ENCODE measurements at places on chromosomes 3 and 15.

- no peak for DNase-seq
Observed at GRCh38 chr3:147813256-147813655, 404.1 kb downstream of the ZIC1 start.

DNA sequence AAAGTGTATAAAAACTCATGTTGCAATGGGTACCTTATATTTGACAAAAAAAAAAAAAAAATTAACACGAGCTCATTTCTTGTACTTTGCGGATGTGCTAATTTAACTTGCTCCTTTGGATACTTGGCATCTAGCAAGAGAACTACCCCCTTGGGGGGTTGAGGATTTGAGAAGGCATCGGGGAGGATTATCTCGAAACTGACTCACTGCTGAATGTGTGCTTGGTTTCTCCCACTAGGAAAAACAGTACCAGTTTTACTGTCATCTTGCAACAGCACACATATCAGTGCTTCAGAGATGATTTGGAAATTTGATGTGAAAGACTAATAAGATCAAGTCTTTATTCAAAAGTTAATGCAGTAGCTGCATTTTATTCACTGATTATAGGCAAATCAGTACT lies 891 bp downstream of the EXOG start:
- DNase-seq, result no peak

- DNase-seq, result no peak
Observed at GRCh38 chr3:112011376-112011940, 12.7 kb downstream of the TAGLN3 start.

- no peak for DNase-seq
Observed at GRCh38 chr15:40388941-40389823, 6.7 kb downstream of the KNSTRN start.

GRCh38 chr3:135970506-135971116 lies 5.1 kb downstream of the PPP2R3A start:
- no peak for DNase-seq

DNA sequence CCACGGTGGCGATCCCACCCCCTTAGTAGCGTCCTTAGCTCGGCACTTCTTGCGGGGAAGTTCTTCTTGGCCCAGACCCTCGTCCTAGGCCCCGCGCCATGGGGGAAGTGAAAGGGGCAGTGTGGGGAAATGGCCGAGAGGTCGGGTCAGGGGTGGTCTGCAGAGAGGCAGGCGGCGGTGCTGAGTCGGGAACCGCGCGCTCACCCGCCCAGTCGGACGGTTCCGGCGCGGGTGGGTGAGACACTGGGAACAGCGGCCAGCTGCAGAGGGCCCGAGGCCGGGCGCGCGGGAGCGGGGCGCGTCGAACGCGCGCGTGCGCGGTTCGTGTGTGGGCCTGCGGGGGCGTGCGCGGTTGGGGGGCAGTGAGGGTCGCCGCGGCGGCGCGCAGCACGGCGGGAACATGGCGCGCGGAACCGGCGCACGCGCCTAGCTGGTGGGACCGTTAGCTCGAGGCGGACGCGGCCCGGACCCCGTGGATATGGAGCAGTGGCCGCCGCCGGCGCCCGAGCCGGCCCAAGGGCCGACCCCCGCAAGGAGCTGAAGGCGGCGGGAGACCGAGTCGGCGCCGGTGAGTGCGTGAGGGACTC lies 246.9 kb downstream of the GOLGA6L6 start:
- no peak for DNase-seq

GRCh38 chr3:8500319-8500988 lies 1.2 kb upstream of the LMCD1 start:
- DNase-seq, result no peak

DNA sequence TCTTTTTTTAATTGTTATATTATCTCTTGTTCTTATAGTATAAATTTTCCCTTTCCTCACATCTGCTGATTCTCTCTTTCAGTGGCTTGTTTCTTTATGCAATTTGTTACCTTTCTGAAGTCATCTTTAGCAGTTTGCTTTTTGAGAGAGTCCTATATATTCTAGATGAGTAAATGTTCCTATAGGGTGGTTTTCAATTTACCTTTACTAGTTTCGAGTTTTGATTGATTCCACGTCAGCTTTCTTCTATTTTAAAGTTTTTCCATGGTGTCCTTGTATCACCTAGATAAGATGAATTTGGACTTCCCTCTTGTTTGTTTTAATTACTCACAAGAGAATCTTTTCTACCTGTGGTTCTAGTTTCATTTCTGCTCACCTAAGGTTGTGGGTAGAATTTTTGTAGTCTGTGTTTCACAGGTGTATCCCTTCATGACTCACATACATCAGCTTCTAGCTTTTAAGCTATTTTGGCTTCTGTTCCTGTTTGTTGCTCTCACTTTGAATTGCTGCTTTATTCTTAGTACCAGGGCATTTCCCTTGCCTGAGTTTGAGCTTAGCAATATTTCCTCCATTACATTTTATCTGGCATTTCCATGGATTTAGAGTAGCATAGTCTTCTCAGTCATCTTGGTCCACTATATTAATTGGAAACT lies 6.4 kb downstream of the TEX9 start:
- no peak for DNase-seq

- no peak for DNase-seq
Observed at GRCh38 chr3:67723863-67724262, 69.5 kb upstream of the SUCLG2 start.

DNA sequence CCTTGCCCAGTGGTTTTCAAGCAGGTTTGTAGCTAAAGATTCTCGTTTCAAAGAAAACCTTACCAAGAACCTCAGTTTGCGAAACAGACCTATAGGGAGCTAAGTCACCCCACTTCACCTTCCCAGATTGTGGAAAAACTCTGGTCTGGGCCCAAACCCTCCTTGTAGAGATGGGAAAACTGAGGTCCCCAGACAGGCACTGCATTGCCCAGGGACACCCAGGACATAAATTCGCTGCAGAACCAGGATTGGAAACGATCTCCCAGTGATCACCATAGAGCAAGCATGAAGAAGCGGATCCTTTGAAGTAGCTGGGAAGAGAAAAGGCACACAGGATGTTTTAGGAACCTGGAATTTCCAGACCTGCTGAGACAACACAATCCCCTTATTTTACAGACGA lies 85.6 kb upstream of the PIAS1 start:
- no peak for DNase-seq

GRCh38 chr15:88201207-88201606 lies 55.3 kb downstream of the NTRK3 start:
- DNase-seq, result no peak

- DNase-seq, result no peak
Observed at GRCh38 chr3:73446467-73447110, 178.2 kb downstream of the PDZRN3 start.

DNA sequence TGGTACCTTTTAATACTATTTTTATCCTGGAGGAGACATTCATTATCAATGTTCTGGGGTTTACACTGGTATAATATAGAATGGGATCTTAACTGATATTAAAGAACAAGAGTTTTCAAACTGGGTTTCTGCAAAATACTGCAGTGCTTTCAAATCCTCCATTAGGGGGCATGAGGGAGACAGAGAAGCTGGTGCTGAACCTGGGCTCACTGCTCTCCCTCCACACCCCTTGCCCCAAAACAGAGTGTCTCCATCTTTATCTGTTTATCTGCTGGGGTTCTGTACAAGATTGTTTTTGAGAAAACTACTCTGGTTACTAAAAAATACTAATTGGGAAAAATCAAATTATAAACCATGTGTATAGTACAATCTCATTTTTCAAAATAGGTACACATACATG lies 41.7 kb downstream of the CADPS start:
- DNase-seq, result no peak

DNA sequence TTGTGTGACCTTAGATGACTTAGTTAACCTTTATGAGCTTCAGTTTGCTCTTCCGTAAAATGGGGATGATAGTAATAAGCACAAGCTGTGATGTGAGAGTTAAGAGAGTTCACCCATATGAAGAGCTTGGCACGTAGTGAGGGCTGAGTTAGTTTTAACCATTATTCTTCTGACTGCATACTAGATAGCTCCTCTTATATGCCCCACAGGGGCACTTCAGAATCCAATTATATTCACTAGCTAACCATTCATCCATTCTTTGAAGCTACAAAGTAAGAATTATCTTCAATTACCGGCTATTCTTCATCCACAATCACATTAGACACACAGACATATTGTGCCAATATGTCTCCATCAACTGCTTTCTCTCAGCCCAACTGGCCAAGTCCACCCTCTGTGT lies 159.0 kb upstream of the STT3B start:
- DNase-seq, result peak; percentile 54

DNA sequence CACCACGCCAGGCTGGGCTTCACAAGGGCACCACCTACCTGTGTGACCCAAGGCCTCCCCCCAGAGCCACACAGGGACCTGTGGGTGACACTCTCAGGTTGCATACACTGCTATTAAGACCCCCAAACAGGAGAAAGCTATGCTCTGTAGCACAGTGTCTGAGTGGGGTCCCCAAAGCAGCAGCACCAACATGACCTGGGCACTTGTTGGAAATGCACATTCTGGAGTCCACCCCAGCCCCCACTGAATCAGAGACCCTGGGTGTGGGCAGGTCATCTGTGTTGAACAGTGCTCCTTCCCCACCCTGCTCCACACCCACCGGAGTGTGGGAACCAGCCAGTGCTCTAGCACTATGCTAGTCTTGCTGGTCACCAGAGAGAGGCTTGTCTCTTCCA lies 76.1 kb downstream of the ADAMTS17 start:
- no peak for DNase-seq

DNA sequence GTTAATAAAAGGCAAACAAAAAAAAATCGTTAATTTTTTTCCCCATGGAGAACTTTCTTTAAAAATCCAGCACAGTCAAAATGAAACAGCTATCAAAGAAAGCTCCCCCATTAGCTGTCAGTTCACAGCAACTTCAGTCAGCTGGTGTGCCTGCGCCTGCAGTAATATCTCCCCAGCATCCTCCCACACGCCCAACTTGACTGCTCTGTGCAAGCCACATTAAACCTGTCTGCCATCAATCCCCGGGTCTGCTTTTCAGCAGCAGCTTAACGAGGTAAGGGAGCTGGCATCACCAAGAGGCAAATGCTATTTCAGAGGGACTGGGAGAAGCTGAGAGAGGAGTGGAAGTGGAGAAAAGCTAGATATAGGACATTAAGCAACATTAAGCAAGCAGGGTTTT lies 337.5 kb downstream of the GAP43 start:
- DNase-seq, result no peak

DNA sequence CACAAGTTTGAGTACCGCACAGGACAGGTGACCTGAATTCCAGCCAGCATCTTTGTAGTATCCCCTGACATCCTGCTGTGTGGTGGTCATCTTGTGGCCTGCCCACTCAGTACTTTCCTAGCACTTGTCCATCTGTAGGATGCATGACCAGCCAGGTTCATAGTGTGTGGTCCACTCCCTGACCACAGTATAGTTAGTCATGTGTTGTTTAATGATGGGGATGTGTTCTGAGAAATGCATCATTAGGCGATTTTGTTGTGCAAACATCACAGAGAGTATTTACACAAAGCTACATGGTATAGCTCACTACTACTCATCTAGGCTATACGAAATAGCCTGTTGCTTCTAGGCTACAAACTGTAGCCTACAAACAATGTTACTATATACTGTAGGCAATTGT lies 16.9 kb upstream of the RBPMS2 start:
- no peak for DNase-seq

- DNase-seq, result no peak
Observed at GRCh38 chr15:91380114-91380513, 280.1 kb downstream of the SV2B start.

GRCh38 chr3:61848885-61849284 lies 287.5 kb downstream of the PTPRG start:
- DNase-seq, result no peak

GRCh38 chr3:69750549-69750948 lies 11.3 kb downstream of the MITF start:
- no peak for DNase-seq

- no peak for DNase-seq
Observed at GRCh38 chr15:66212563-66212921, 41.0 kb downstream of the MEGF11 start.

- DNase-seq, result no peak
Observed at GRCh38 chr3:15982667-15983196, 185.0 kb upstream of the ANKRD28 start.

GRCh38 chr3:134362670-134363380 lies 11.4 kb downstream of the AMOTL2 start:
- no peak for DNase-seq

DNA sequence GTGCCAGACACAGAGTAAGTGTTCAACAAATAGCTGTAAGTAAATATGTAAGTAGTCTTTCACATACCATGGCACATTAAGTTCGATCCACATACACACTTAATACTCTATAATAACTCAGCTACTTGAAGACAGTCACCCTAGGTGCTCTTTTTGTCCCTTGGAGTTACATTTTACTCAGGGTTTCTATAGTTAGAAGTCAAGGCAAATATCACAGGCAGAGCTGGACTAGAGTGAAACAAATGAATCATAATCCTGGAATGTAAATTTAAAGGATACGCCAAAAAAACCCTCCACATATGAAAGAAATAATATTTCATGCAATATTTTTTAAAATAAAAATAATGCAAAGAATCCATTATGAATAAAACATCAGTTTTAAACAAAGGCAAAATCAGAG lies 461.8 kb downstream of the MAGI1 start:
- DNase-seq, result no peak

GRCh38 chr15:58526647-58527192 lies 94.9 kb downstream of the LIPC start:
- no peak for DNase-seq

GRCh38 chr3:127216415-127217261 lies 23.7 kb downstream of the PRR23E start:
- no peak for DNase-seq

- no peak for DNase-seq
Observed at GRCh38 chr3:36303286-36303685, 77.0 kb upstream of the STAC start.

DNA sequence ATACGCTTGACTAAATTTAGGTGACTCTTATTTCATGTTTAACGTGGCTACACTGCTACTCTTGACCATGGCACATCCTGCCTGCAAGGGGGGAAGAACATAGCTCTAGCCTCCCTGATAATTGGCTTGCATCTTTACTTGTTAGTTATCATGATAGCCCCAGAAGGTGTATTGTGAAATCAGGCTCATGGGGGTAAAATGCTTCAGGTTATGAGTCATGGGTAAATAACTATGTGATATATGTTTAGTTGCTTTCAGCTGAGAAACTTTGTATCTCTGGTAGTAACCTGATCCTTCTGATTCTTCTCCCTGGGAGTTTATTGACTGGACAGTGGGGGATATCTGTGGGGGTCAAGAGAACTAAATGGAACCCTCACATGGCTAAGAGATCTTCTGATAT lies 660.8 kb upstream of the UBE2E2 start:
- no peak for DNase-seq

- no peak for DNase-seq
Observed at GRCh38 chr15:69643971-69644370, 191.4 kb downstream of the RPLP1 start.

GRCh38 chr3:11238880-11239279 lies 33.3 kb upstream of the ATG7 start:
- no peak for DNase-seq

DNA sequence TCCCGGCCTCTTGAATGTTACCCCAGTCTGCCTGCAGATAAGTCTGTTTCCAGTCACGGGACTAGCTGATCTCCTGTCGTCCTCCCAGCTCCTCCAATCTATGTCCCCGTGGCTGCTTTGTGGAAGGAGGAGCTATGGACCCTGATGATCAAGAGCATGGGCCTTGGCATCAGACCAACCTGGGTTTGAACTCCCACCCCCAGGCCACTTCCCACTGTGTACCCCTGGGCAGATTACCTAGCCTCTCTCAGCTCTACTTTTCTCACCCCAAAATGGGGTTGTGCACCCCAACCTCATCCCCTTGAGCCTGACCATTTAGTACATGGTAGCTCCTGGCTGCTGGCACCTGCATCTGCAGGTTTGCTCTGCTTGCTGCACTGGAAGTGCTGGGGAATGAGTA lies 55.8 kb downstream of the GASK1A start:
- no peak for DNase-seq

All from NCI-H1436 treated with DMSO at 0.1 percent for 48 hours (cell line).